Esophagus muscularis mucosa (tissue), 4 donors: ENCODE measurements at places on chromosomes 11 and 22. TPM values are rescaled to one million over a fixed set of nuclear protein-coding genes. Genes with fewer than 3 reads are reported as not detected.

DNA sequence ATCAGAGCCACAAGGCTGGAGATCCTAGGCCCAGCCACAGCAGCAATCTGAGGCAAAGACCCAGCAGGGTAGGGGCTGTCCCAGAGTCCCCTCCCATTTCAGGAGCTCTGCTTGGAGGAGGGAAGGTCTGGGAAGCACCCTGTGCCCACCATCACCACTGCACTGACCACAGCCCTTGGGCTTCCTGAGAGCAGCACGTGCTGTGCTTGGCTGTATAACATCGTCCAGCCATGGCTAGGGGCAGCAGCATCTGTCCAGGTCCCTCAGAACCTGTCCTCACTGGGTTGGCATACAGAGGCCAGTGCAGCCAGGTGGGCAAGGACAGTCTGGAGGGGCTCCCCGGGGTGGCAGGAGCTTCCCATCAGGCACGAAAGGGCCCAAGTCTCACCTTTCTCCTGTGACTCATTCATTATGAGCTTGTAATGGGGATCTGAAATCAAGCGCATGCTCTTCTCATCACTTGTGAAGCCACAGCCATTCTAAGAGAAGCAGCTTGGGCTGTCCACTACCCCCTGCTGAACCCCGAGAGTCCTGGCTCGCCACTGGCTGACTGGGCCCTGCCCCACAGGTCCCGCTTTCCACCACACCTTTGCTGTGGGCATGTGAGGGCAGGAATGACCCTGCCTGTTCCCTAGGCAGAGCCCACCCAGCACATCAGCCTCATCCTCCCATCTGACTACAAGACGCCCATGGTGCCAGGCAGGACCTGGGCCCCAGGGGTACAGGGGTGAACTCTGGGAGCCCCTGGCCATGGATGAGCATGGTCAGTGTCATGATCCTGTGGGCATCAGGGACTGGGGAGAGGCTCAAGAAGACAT lies 83.3 kb downstream of the MED15 start:
- no peaks in the 10 kb centered on the region for H3K27me3 ChIP-seq
- no peak overlapping the region for H3K4me3 ChIP-seq
- no peak for DNase-seq
- H3K4me1 ChIP-seq, result no peaks in the 10 kb centered on the region
- H3K36me3 ChIP-seq, result peaks cover 23% of the 10 kb centered on the region

DNA sequence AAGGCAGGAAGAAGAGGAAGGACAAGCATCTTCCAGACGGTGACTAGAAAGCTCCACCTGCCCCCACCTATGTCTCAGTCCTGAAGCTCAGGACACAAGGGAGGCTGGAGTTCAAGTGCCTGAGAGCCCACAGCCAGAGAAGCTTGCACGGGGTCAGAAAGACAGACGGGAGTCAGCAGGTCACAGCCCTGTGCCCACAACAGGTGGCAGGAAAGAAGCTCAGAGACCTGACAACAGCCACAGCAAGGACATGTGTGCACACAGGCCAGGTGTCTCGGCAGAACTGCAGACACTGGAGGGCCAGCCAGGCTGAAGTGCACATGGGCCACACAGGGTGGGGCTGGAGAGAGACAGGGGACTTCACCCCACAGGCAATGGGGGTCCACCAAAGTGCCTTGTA lies 37.2 kb upstream of the MOB2 start:
- H3K4me1 ChIP-seq, result peaks cover 77% of the 10 kb centered on the region
- H3K27ac ChIP-seq, result no peak overlapping the region
- peaks cover 5% of the 10 kb centered on the region for H3K36me3 ChIP-seq
- no peaks in the 10 kb centered on the region for H3K27me3 ChIP-seq
- no peak for DNase-seq
- H3K4me3 ChIP-seq, result no peak overlapping the region

Gene SCUBE2
- total RNA-seq, result 11.5 TPM

GRCh38 chr11:129894278-129895125 lies 876 bp downstream of the NFRKB start:
- peak overlapping the region; percentile 93 for H3K4me3 ChIP-seq
- DNase-seq, result no peak
- H3K36me3 ChIP-seq, result peaks cover 2% of the 10 kb centered on the region
- peaks cover 28% of the 10 kb centered on the region for H3K4me1 ChIP-seq

DNA sequence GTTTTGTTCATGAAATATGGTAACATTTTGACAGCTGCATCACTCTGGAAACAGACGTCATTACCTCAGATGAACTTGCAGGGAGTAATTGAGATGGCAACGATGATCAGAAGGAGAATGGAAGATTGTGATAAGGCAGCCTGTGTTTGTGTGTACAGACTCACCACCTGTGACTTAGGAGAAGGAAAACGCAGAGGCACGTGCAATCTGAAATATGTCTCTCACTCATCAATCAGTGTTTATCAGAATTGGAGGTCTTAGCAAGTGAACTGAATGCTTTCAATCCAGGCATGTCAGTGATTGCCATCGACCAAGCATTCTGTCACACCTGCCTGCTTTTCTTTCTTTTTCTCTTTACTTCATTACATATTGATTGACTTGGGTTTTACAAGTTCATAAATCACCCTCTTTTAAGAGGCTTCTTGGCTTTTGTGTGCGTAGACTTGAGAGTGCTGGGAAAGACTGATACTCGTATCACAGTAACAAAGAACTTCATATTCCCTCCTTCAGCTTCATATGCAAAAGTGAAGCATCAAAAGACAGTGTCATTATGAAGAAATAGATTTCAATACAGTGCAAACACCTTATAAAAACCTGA lies 24.6 kb downstream of the FAT3 start:
- no peaks in the 10 kb centered on the region for H3K36me3 ChIP-seq
- no peak for DNase-seq
- H3K4me1 ChIP-seq, result peaks cover 12% of the 10 kb centered on the region
- no peaks in the 10 kb centered on the region for H3K27me3 ChIP-seq
- H3K27ac ChIP-seq, result no peak overlapping the region

DNA sequence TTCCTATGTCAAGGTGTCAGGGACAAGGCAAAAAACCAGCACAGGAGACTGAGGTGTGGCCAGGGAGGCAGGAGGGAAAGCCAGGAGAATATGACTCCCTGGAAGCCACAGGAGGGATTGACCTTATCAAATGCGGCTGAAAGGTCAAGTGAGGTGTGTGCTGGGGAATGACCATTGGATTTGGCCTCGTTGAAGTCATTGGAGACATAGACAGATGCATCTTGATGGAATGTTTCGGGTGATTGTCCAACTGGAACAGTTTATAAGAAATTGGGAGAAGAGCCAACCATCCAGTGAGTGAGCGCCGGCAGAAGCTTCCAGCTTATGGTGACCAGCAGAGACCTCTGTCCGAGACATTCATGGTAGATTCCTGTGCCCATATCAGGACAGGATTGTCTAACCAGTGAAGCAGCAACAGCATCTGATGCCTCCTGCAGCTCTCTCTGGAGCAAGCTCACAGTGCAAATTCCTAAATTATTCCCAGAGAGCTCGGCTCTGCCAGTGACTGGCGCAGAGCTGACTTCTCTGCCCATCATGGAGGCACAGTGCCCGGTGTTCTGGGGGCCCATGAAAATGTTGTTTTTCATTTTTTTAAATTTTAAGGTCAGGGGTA lies 95.4 kb downstream of the MYO18B start:
- no peaks in the 10 kb centered on the region for H3K4me1 ChIP-seq
- no peaks in the 10 kb centered on the region for H3K27me3 ChIP-seq
- no peak overlapping the region for H3K27ac ChIP-seq
- H3K4me3 ChIP-seq, result no peak overlapping the region
- no peak for DNase-seq

- no peaks in the 10 kb centered on the region for H3K27me3 ChIP-seq
- H3K4me3 ChIP-seq, result no peak overlapping the region
- DNase-seq, result no peak
- H3K36me3 ChIP-seq, result peaks cover 13% of the 10 kb centered on the region
Observed at GRCh38 chr22:41521126-41521525, 23.1 kb downstream of the POLR3H start.

GRCh38 chr22:37080838-37081237 lies 28.7 kb downstream of the TMPRSS6 start:
- H3K4me1 ChIP-seq, result no peaks in the 10 kb centered on the region
- H3K27ac ChIP-seq, result no peak overlapping the region
- no peaks in the 10 kb centered on the region for H3K27me3 ChIP-seq
- DNase-seq, result no peak
- no peak overlapping the region for H3K4me3 ChIP-seq
- H3K36me3 ChIP-seq, result no peaks in the 10 kb centered on the region

DNA sequence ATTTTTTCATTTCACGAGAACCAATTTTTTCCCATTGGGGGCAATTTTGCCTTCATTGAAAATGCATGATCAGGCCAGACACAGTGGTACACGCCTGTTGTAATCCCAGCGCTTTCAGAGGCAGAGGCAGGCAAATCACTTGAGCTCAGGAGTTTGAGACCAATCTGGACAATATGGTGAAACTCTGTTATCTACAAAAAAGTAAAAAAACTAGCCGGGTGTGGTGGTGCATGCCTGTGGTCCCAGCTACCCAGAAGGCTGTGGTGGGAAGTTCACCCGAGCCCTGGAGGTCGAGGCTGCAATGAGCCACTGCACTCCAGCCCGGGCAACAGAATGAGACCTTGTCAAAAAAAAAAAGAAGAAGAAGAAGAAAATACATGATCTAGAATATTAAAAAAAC lies 19.2 kb upstream of the UPK3A start:
- DNase-seq, result no peak
- no peaks in the 10 kb centered on the region for H3K27me3 ChIP-seq
- H3K36me3 ChIP-seq, result no peaks in the 10 kb centered on the region
- peaks cover 44% of the 10 kb centered on the region for H3K4me1 ChIP-seq
- no peak overlapping the region for H3K4me3 ChIP-seq

Gene PAMR1
- total RNA-seq, result 14.5 TPM

Gene LINC01488
- not detected for total RNA-seq

Gene NLRX1
- total RNA-seq, result 47.3 TPM

- no peaks in the 10 kb centered on the region for H3K36me3 ChIP-seq
- no peaks in the 10 kb centered on the region for H3K4me1 ChIP-seq
- no peak for DNase-seq
- no peak overlapping the region for H3K4me3 ChIP-seq
- H3K27ac ChIP-seq, result no peak overlapping the region
- H3K27me3 ChIP-seq, result peaks cover 6% of the 10 kb centered on the region
Observed at GRCh38 chr22:24706732-24707469, 67.6 kb downstream of the PIWIL3 start.

GRCh38 chr11:2289350-2289749 lies 12.4 kb downstream of the C11orf21 start:
- no peaks in the 10 kb centered on the region for H3K36me3 ChIP-seq
- H3K27me3 ChIP-seq, result peaks cover 54% of the 10 kb centered on the region
- no peak overlapping the region for H3K4me3 ChIP-seq
- DNase-seq, result no peak

- peaks cover 9% of the 10 kb centered on the region for H3K4me1 ChIP-seq
- H3K4me3 ChIP-seq, result no peak overlapping the region
- H3K27ac ChIP-seq, result peak overlapping the region; percentile 46
- DNase-seq, result no peak
- no peaks in the 10 kb centered on the region for H3K27me3 ChIP-seq
- H3K36me3 ChIP-seq, result peaks cover 45% of the 10 kb centered on the region
Observed at GRCh38 chr11:117186431-117186761, 7.9 kb downstream of the SIDT2 start.

Gene ASCL2
- total RNA-seq, result not detected

GRCh38 chr22:30605449-30606110 lies 1.4 kb upstream of the TCN2 start:
- peaks cover 24% of the 10 kb centered on the region for H3K4me1 ChIP-seq
- no peaks in the 10 kb centered on the region for H3K27me3 ChIP-seq
- H3K27ac ChIP-seq, result peak overlapping the region; percentile 79
- peak overlapping the region; percentile 60 for H3K4me3 ChIP-seq
- H3K36me3 ChIP-seq, result peaks cover 3% of the 10 kb centered on the region

Gene UBQLN3
- 0.13 TPM for total RNA-seq
